Vein endothelial cell (primary cell): ENCODE measurements at places on chromosomes 16 and 17. TPM values are rescaled to one million over a fixed set of nuclear protein-coding genes. Genes with fewer than 3 reads are reported as not detected.

Gene CD300LG
- total RNA-seq: under 0.01 TPM in 1 of 2 replicates, not detected in the other

Gene TMED6
- 0.19 TPM in 1 of 2 replicates, not detected in the other for total RNA-seq

Gene SPATA32
- not detected in 2 replicates for total RNA-seq

Gene IL21R
- 0.29 and 0.33 TPM in 2 replicates for total RNA-seq

Gene SAMD14
- total RNA-seq: 5.3 and 10.5 TPM in 2 replicates

Gene NTN3
- under 0.01 TPM in 1 of 2 replicates, not detected in the other for total RNA-seq

Gene NPIPB6
- 1.1 TPM in 1 of 2 replicates, not detected in the other for total RNA-seq

Gene ACAP1
- total RNA-seq: not detected in 2 replicates

Gene SULT1A2
- total RNA-seq: 0.19 TPM in 1 of 2 replicates, not detected in the other

Gene RNF151
- not detected in 2 replicates for total RNA-seq

Gene RASD1
- total RNA-seq: 9.8 and 16.5 TPM in 2 replicates

Gene TBC1D26
- not detected in 2 replicates for total RNA-seq

Gene DNAH9
- total RNA-seq: 0.10 TPM in 1 of 2 replicates, not detected in the other

Gene SHISA6
- total RNA-seq: not detected in 2 replicates

Gene TBC1D3C
- total RNA-seq: not detected in 2 replicates

Gene CCL4
- total RNA-seq: not detected in 2 replicates

Gene SARM1
- 4.2 and 6.2 TPM in 2 replicates for total RNA-seq

Gene LPO
- not detected in 2 replicates for total RNA-seq

Gene CNTD1
- total RNA-seq: under 0.01 TPM in 1 of 2 replicates, not detected in the other
